ENCODE measurements at places on chromosomes 12 and 14.

- no peak for DNase-seq
These were observed 9.2 kb downstream of the NKX2-1 start for GRCh38 chr14:36510874-36511273.

GRCh38 chr12:52630599-52631200 lies 12.3 kb upstream of the KRT73 start:
- no peak for DNase-seq

DNA sequence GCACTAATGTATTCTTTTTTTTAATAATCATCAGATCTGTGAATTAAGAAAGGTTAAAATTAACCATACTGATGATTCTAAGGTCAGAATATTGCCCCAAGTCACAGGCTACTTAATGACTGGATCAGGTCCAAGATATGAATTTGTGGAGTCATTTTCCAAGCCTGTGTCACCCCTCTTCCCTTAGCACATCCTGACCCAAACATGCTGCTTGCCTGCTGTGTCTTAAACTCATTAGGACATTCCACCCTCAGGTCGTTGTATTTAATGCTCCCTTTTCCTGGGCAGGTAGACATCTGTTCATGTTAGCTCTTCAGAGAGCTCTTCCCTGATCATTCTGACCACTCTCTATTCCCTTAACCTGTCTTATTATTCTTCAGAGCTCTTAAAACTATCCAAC lies 463.5 kb upstream of the PDE3A start:
- DNase-seq = no peak

GRCh38 chr12:64745980-64746379 lies 13.2 kb downstream of the GNS start:
- no peak for DNase-seq

DNA sequence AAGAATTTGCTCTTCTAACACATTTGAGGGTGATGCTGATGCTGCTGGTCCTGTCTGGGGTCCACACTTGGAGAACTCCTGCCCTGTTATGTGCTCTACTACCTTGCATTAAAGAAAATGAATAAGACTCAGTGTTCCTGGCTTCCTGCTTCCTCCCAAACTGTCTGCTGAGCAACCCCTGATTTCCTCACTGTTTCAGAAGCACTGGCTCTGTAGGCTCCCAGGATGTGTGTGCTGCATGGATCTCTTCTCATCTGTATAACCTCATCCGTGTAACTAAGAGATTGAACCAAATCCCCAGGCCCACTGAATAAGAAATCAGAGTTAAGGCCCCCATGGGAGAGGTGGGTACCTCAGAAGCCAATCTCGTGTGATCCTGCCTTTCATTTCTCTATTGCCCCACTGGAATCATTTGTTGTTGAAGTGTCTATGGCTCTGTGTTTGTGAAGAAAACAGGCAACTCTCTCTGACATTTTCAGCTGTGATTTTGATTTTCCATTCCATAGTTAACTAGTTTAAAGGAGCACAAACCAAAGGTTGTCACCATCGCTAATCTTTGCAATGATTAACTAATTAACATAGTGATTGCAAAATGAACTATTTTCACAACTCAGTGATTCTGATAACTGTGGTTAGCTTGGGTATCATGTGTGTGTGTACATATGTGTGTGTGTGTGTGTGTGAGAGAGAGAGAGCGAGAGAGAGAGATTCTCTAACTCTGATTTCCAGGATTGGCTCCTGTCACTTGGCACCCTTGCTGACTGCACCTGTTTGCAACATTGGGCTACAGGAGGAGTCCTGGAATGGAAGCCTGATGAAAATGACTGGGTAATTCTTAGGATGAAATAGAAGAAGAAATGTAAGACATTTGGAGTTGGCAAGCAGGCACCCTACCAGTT lies 196.2 kb downstream of the SLC38A4 start:
- DNase-seq = no peak

GRCh38 chr14:73662487-73662943 lies 17.7 kb downstream of the DNAL1 start:
- DNase-seq = no peak

DNA sequence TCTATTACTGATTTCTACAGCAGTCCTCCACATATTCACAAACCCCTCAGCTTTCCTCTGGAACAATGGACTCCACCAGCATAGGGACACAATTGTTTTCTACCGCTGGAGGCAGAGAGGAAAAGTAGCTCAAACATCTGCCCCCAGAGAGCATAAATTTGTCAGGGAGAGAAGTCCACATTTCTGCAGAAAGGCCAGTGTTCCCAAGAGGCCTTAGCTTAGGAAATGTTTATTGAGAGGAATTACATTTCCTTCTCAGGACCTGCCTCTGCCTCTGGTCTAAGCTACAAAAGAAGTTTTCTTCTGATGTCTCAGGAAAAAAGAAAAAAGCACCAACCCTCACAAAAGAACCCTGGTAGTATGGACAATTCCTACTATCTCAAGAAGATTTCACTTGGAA lies 217.8 kb upstream of the BMP4 start:
- DNase-seq = no peak

DNA sequence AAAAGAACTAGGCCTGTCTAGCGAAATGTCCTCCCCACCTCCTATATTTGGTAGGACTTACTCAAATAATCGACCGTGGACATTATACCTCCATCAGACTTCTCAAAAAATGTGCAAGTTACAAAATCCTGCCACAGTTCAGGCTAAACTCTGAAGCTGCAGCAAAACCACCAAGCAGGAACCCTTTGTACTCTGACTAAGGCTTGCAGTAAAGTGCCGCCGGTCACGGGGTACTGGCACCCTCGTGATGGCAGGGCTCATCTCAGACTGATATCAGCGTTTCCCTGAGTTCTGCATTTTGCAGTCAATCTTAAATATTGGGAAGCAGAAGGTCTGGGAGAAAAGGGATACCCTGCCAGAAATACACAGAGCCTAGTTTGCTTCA lies 17.1 kb downstream of the SLC11A2 start:
- no peak for DNase-seq

GRCh38 chr12:121515615-121516014 lies 65.2 kb downstream of the KDM2B start:
- no peak for DNase-seq
